ENCODE measurements at places on chromosomes 16 and 17.

DNA sequence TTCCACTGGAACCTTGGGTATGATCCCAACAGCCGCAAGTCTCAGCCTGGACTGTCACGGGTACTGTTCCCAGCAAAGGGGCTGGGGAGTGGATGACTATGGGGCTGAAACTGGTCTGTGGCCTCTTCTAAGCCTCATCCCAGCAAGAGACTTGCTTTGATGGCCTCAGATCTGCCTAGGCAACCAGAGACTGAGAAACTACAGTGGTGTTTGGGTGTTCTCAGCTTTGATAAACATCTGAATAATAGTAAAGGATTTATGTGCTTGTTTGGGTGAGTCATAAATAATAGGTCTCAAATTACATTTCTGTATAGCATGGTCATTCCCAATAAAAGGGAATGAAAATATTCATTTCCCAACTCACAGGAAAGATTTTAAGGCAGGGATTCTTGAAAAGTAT is 30.2 kb upstream of the ULK2 start:
- DNase-seq = no peak

GRCh38 chr17:63529711-63530556 is 6.8 kb downstream of the KCNH6 start:
- no peak for DNase-seq

GRCh38 chr17:73297934-73298861 is 13.6 kb downstream of the CDC42EP4 start:
- DNase-seq = no peak

DNA sequence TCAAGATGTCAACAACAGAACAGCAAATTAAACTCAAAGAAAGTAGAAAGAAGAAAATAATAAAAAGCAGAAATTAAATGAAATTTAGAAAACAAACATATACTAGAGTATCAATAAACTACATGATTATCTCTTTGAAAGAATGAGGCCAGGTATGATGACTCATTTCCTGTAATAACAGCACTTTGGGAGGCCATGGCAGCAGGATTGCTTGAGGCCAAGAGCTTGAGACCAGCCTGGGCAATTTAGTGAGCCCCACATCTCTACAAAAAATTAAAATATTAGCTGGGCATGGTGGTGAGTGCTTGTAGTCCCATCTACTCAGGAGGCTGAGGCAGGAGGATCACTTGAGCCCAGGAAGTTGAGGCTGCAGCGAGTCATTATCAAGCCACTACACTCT is 232.5 kb downstream of the RAB11FIP4 start:
- DNase-seq = no peak

- no peak for DNase-seq
Observed at GRCh38 chr17:2395258-2396181, 5.3 kb downstream of the MNT start.

DNA sequence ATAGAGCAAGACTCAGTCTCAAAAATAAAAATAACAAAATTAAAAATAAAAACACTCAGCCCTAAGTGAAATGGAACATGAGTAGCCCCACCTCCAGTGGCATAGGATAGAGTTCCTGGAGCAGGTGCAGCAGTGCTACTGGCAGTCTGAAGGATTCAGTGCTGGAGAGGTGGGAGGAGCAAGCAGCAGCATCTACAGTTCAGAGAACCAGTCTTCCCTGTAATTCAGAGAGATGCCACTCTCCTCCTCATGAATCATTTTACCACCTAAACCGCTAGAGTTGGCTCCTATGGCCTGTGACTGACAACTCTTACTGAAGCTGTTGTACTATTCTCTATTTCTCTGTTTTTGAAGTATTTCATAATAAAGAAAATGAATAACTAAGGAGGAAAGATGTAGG is 56.0 kb upstream of the SMURF2 start:
- DNase-seq = no peak

- DNase-seq = no peak
Observed at GRCh38 chr17:49991409-49991808, 3.6 kb downstream of the DLX3 start.

DNA sequence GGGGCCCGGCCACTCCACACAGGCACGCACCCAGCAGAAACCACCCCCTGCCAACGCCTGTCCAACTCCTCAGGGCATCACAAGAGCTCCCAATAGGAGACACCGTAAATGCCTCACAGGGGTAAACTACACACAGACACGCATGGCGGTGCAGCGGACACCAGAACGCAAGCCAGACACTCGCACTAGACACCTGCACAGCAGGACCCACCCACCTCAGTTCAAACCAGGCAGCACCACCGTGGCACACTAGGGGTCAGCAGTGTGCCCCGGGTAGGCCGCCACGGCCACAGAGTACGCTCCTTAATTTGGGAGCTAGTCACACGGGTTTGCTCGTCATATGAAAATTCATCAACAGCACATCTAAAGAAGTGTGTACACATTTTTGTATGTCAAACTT is 3.4 kb downstream of the SLC38A10 start:
- DNase-seq = peak; percentile 42
